GM23248 (cell line): ENCODE measurements at places on chromosomes 1 and 21.

GRCh38 chr1:188043536-188044245 is 1214.9 kb downstream of the PLA2G4A start:
- DNase-seq: no peak

DNA sequence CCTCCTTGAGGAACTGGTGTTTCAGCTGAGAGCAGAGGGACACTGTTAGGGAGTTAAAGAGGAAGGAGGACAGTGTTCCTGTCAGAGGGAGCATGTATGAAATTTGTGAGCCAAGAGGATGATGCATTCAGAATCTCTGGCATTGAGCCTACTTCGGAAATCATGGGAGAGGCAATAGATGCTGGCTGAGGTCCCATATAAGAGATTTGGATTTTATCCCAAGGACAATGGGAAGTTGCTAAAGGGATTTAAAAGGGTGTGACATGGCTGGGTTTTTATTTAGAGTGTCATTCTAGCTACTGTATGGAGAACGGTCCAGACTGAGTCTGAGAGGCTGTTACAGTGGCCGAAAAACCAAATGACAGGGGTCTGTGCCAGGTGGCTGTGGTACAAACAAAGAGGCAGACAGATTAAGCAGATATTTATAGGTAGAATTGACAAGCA is 403.2 kb upstream of the B3GALT2 start:
- peak; percentile 17 for DNase-seq

DNA sequence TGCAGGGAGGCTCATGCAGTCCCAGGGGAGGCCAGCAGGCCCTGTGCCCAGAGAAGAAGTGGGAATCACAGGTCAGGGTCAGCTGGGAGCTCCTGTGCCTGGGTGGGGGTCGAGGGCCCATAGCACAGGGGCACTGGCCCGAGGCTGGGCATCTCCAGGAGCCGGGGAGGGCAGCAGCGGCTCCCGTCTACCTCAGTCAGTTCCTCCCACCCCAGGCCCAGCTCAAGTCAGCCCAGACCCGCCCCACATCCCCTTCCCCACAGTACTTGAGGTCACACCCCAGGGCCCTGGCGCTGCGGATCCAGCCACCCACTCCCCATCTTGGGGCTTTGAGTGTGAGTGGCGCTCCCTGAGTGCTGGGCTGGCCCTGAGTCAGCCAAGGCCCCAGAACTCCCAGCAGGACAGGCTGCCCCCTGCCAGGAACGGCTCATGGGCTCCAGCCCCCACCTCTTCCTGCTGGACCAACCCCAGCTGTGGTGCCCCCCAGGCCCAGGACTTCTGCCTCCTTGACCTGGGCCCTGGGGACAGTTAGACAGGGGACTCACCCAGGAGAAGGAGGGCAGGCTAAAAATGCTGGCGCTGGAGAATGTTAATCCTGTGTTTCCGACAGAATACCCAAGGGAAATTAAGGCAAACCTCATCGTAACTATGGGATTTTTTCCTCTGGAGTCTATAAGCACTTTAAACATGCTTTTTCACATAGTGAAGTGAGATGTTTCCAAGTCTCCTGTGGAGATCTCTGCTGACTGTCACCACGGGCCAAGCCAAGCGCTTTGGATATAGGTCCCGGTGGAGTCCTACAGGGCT is 68.8 kb upstream of the COL6A1 start:
- no peak for DNase-seq

GRCh38 chr21:42614396-42614795 is 39.0 kb upstream of the PDE9A start:
- no peak for DNase-seq

- peak; percentile 81 for DNase-seq
Observed at GRCh38 chr1:232793944-232794343, 11.3 kb upstream of the MAP10 start.

GRCh38 chr21:37764691-37765090 is 151.6 kb downstream of the KCNJ6 start:
- DNase-seq: no peak

DNA sequence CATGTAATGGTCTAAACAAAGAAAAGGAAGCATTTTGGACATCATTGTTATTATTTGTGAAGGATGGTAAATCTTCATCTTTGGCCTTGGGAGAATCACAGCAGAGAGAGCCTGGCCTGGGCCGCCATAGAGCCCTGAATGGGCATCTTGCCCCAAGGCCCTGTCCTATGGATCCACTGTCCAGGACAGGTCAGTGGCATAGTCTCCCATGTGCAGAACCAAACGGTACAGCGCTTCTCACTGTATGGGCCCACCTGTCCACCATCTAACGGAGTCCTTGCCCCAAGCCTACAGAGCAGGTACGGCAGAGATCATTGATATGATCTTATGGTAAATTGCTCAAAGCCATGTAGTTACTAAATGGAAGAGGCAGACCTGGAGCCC is 185.7 kb downstream of the FOXD2 start:
- no peak for DNase-seq

GRCh38 chr1:194062526-194062925 is 876.1 kb upstream of the B3GALT2 start:
- no peak for DNase-seq

GRCh38 chr1:96927125-96927524 is 205.5 kb downstream of the PTBP2 start:
- peak; percentile 62 for DNase-seq

DNA sequence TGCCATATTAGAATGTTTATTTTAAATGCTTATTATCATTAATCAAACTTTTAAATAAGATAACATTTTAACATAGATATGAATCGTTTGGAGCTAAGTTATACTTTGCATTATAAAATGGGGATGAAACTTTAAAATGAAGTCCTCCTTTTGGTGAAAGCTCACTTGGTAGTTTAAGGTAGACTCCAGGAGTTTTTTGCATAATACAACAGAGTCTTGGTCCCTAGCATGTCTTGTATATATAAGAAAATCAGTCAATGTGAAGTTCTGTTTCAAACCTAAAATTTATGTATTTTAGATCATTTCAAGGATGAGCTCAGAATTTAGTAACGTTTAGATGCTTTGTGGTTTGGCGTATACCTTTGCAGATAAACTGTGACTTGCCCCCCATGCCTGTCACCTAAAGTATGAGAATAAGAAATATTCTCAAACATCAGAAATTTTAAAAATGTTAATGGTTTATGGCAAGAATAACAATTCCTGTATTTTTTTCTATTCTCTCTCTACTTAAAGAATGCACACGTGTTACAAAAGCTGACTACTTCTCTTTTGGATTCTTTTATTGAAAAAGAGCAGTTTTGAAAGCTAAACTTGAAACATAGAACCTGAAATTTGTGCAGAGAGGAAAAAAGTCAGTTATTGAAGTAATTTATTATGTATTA is 3.8 kb downstream of the NFIA start:
- DNase-seq: no peak

GRCh38 chr1:155324717-155325602 is 4.3 kb downstream of the RUSC1 start:
- DNase-seq: peak; percentile 81

GRCh38 chr1:211742889-211743529 is 67.6 kb upstream of the NEK2 start:
- DNase-seq: no peak

GRCh38 chr1:173009597-173009996 is 41.1 kb downstream of the TNFSF18 start:
- no peak for DNase-seq

- no peak for DNase-seq
Observed at GRCh38 chr21:46118316-46119143, 20.6 kb downstream of the COL6A2 start.

- DNase-seq: peak; percentile 72
Observed at GRCh38 chr1:183764981-183765380, 39.9 kb upstream of the RGL1 start.

DNA sequence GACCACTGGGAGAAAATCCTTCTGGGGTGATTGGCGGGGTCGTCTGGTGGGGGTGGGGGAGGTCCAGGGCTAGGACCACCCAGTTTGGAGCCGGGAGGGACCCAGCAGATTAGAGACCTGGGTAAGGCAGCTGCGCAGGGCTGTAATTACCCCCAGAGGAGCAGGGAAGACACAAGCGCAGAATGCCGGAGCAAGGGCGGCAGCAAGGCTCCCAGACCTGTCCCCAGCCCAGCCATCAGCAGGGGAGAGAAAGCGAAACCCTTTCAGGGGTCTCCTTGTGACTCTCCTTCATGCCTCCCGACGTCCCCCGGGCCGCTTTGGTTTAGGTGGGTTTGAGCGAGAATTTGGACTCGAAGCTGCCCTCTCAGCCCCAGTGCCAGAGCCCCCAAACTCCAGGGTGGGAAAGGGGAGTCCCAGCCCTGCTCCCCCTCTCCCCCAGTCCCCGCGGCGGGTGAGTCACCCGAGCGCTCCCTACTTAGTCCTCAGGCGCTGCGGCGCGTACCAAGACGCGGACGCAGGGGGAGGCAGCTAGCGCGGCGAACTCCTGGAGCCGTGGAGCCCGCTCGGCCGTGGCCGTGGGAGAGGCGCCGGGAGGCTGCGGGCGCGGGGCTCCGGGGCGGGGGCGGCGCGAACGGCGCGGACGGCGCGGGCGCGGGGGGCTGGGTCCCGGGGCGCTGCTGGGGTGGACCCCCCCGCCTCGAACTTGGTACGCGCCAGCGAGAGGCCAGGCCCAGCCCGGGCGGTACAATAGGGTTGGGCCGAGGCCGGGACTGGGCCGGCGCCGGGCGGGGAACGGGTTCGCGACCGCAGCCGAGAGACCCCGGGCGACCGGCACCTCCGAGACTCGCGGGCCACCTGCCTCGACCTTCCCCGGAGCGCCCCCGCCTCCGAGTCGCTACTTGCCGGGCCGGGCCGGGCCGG is at the start of gene MAP7D1:
MAP7D1 (plus strand) TSS at position 753 of the 921 bp plus-strand sequence. CDS start 258 bp downstream, outside the sequence.
- DNase-seq: peak; percentile 92

GRCh38 chr1:21537511-21537931 is 28.3 kb downstream of the ALPL start:
- DNase-seq: no peak

- peak; percentile 28 for DNase-seq
Observed at GRCh38 chr1:195530961-195531360, 1077.3 kb downstream of the KCNT2 start.

DNA sequence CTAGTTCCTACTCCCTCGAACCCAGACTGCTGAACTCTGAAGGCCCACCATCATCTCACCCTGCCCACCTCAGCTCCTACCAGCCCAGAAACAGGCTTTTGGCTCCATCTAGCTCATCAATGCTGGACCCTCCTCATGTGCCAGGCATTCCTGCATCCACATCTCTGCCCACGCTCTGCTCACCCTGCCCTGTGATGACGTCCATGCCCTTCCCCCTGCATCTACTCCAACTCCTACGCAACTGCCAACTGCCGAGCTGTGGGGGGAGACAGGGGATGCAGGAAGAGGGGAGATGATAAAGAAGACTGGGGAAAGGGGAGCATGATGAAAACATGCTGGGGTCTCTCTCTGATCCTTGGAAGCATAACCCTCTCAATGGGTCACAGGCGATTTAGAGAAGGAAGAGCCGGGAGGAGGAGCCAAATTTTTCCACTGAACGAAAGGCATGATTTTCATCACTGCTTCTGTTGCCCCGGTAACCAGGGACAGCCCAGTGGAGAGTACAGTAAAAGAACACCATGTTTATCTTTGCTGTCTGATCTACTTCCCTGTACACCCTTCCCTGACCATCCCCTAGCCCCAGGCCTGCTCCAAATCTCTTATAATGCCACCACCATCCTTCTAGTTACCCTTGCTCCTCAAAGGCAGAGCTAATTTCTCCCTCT is 44.3 kb downstream of the CD34 start:
- DNase-seq: peak; percentile 54

DNA sequence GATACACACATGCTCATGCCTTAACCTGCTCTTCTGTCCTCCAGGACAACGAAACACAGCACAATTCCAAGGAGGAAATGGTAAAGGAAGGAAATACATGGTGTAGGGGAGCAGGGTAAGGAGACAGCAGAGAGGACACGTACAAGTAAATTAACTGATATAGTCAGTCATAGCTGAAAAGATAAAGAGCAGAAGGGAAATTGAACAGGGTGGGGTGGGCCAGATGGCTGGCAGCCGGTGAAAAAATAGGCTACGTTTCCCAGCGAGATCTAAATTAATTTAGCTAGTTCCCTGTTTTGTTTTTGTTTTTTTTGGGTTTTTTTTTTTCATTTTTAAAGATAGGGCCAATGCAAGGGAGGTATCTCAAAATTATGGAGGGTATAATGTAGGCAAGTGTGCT is 109.2 kb downstream of the FAM78B start:
- no peak for DNase-seq

GRCh38 chr1:181139631-181140061 is 51.1 kb downstream of the IER5 start:
- peak; percentile 76 for DNase-seq

DNA sequence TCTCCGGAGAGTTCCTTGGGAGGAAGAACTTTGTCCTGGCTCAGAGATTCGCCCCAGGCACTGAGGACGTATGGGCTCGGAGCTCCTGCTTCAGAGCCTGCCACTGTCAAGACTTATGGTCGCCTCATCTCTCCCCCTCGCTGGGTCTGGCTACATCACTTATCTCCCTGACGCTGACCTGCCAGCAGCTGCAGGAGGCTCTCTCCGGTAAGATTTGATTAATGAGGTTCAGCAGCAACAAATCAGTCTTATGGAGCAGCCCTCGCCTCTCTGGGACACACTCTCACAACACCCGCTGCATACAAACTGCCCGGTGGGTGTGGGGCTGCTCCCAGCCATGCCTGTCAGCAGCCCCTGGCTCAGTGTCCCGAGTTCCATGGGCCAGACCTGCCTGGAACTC is 297.8 kb downstream of the RRAGC start:
- DNase-seq: no peak

- DNase-seq: peak; percentile 32
Observed at GRCh38 chr1:169086603-169087455, 19.7 kb upstream of the ATP1B1 start.

- DNase-seq: peak; percentile 73
Observed at GRCh38 chr1:112674986-112675727, 698 bp downstream of the MOV10 start.

GRCh38 chr21:42191064-42191463 is 27.9 kb upstream of the ABCG1 start:
- DNase-seq: no peak

DNA sequence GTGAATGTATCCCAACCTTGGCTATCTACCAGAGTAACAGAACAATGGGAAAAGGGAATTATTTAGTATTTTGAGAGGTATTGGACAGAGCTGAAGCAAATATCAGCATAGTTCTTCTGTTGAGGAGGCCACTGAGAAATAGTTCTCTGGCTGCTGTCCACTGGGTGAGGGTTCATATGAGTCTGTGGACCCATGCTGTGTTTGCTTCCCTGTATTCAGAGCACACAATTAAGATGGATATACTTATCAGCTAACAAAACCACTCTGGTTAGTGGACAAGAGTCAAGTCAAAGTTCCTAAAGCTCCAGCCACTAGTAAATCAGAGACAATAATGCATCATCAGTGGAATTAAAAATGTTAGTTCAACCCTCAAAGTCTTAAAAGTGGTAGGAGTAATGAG is 66.1 kb downstream of the RGS18 start:
- no peak for DNase-seq

GRCh38 chr1:155946633-155947219 is 5.3 kb downstream of the RXFP4 start:
- no peak for DNase-seq
